ENCODE measurements at places on chromosomes 3 and 15.

DNA sequence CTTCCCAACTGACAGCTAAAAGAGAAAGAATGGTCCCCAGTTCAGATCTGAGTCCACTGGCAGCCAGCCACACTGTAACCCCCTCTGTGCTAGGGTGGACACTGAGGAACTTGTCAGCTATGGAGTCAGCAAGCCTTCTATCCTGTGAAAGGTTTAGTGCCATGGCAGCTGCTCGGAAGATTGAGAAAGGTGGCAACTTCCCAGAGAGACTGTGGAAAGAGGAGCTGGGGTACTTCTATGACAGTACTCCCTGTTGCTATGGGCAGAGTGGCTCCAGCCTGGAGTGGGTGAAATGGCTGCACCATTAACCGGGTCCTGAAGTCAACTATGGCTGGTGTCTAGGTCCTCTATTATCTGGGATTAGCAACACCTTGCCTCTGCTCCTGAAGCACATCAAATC, 447.2 kb downstream of the EPHB1 start:
- no peak for DNase-seq

DNA sequence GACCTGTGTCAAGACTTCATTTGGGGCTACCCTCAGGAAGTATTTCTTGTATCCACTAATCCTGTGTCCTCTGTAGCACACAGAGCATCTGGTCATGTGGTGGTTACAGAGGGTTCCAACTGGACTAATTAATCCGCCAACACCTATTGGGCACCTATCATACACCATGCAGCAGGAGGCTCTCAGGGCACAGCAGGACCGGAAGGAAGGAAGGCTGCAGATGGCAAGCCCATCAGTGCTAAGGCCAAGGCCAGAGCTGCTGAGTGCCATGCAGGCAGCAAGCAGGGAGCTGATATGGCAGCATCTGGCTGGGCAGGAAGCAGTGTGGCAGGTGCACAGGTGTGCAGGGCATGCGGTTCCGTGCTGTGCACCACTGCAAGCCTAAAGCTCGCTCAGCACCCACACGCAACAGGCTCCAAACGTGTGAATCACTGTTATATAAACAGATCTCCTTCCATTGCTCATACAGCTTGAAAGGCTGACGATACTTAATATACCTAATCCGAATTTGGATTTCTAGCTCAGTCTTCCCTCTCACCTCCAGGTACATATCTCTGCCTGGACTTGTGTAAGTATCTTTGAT, 64.4 kb upstream of the SNRPA1 start:
- DNase-seq, result no peak

GRCh38 chr15:84764989-84765388, 16.6 kb downstream of the ZNF592 start:
- DNase-seq, result no peak

DNA sequence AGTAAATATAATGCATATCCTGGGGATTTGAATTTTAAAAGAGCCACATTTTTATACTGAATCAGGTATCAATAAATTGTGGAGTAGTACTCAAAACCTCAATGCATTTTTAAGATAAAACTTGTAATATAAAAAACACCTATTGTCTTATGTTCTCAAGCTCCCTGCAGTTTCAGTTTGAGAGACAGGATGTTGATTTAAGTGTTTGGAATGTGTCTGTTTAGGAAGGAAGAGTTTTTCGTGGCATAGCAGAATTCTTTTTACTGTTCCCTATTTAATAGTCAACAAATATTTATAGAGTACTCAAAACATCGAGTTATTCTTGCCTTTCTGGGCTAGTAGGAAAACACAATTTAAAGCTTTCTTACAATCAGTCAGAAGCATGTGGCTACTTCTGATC, 146.1 kb upstream of the BCHE start:
- no peak for DNase-seq

GRCh38 chr15:88621789-88622604, 857 bp downstream of the AEN start:
- no peak for DNase-seq

DNA sequence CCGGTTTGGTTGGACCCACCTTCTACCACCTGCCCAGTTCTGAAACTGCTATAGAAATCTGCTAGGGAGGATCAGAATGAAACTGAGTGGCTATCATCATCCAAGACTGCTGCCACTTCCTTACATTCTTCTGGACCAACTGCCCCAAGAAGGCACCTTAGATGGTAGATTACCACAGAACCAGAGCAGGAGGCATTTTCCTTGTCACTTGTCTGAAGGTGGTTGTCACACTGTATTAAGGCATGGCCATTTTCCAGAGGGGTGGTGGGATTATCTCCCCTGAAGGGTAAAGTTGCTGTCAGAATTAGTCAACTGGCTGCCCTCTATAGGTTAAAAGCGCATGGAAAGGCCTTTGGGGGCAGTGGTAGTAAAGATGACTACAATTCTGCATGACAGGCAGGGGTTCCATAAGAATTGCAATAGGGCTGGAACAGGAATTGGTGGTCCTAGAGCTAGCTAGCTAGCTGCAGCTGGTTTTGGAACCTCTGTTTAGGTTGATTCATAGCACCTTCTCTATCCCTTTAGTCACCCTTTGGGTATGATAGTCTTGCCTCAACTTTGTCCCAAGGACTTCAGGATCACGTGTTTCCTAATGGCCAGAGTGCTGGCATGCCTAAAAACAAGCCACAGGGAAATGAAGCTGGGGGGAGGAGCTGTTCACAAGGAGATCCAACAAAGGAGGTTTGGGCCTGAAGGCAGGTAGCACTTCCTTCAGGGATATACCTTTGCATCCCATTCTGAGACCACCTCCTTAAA, 4.8 kb upstream of the CSPG5 start:
- no peak for DNase-seq

- DNase-seq, result no peak
Observed at GRCh38 chr3:183871541-183871940, 13.1 kb downstream of the PARL start.

DNA sequence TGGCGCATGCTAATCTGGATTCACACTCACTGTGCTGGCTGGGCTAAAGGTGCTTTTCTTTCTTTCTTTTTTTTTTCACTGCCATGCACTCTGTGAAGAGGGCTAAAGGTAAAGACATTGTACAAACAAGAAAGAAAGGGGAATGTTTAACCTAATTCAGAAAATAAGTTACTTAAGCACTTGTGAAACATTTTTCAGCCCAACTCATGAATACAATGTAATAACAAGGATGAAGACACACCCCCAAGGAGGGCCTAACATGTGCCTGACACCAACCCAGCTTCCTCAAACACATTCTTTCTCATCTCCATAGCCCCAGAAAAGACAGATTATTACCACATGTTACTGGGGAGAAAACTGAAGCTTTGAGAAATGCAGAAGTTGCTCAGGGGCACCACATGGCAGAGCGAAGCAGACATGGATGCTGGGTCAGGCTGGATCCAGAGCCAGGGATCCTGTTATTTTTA, 5.7 kb downstream of the STIMATE start:
- peak; percentile 50 for DNase-seq
